Hypothalamus (tissue), 51 donors: ENCODE measurements at places on chromosomes 7 and 10.

GRCh38 chr7:104552102-104552501, 223.7 kb downstream of the LHFPL3 start:
- no peak for DNase-seq

GRCh38 chr10:87578842-87579401, 74.2 kb downstream of the MINPP1 start:
- DNase-seq = no peak

- no peak for DNase-seq
Observed at GRCh38 chr7:115273139-115273772, 351.4 kb downstream of the MDFIC start.

GRCh38 chr7:47846138-47846836, 102.0 kb downstream of the PKD1L1 start:
- DNase-seq = no peak

DNA sequence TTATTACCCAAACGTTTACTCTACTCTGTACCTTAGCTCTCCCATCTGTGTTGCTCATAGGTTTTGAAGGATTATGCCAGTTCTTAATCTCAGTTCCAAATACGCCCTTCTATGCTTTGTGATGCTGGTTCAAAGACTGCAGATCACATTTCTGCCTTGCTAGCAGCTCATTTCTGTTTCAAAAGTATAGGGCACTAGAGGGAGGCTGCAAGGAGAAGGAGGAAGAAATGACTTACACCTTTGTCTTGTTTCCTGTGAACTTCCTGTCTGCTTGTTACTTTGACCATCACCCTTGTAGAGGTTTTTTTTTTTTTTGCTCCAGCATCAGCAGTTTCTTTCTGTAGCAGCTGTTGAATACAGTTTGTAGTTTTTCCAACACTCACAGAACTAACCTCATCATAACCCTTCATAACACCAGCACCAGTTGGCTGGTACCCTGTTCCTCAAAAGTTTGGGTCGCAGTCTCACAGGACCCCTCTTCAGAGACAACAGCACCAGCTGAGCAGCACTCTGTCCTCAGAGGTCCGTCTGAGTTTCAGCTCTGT, 16.5 kb downstream of the SLK start:
- no peak for DNase-seq

GRCh38 chr7:19665399-19666008, 43.3 kb downstream of the POLR1F start:
- no peak for DNase-seq

GRCh38 chr10:29189256-29189655, 99.6 kb upstream of the LYZL1 start:
- DNase-seq = no peak

- no peak for DNase-seq
Observed at GRCh38 chr7:138773817-138774216, 24.0 kb upstream of the TMEM213 start.

DNA sequence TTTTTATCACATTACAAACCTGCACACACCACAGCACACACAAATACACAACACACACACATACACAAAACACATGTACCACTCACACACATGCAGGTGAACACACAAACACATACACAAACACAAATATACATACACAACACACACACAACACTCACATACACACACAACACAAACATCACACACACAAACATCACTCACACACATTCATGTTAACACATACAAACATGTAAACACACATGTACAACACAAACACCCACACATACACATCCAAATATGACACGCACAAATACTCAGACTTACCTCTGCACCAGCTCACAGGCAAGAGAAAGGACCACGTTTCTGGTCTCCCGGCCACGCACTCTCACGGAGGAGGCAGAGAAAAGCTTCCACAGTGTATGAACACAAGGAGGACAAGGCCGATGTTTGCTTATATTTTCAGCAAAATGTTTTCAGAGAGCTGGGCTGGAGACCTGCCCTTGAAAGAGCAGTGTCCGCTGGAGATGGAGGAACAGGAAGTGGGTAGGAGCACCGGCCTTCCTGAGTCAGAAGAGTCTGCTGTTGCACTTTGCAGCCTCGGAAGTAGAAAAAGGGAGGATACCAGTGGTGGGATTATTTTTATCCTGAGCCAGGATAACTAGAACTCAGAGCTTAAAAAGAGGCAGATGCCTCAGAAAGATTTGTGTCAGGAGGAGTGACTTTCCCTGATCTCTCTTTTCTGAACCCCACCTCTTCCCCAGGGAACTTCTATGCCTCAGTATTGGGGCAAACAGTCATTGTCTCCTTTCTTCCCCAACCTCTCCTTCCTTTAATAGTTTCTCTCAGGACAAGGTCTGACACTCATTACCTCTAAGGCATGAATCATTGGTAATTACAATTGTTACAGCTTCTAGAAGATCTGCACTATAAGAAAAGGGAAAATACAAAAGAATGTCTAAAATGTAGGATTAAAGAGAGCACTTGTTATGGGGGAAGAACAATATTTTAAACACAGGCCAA, at the start of gene GIMAP6:
TSS of gene GIMAP6 (minus strand) at position 520 of the 999 bp plus-strand sequence. CDS start 2,243 bp downstream, outside the sequence.
- DNase-seq = no peak

- DNase-seq = no peak
Observed at GRCh38 chr7:148472406-148472805, 118.2 kb upstream of the C7orf33 start.

GRCh38 chr7:98755138-98755898, 114.5 kb downstream of the TMEM130 start:
- no peak for DNase-seq

- no peak for DNase-seq
Observed at GRCh38 chr10:4643471-4643870, 182.5 kb upstream of the AKR1E2 start.

GRCh38 chr7:92325173-92325572, 79.4 kb downstream of the ANKIB1 start:
- DNase-seq = no peak

- DNase-seq = no peak
Observed at GRCh38 chr7:71482284-71482683, 350.3 kb downstream of the GALNT17 start.

GRCh38 chr7:30285067-30285535, 704 bp downstream of the ZNRF2 start:
- DNase-seq = no peak

DNA sequence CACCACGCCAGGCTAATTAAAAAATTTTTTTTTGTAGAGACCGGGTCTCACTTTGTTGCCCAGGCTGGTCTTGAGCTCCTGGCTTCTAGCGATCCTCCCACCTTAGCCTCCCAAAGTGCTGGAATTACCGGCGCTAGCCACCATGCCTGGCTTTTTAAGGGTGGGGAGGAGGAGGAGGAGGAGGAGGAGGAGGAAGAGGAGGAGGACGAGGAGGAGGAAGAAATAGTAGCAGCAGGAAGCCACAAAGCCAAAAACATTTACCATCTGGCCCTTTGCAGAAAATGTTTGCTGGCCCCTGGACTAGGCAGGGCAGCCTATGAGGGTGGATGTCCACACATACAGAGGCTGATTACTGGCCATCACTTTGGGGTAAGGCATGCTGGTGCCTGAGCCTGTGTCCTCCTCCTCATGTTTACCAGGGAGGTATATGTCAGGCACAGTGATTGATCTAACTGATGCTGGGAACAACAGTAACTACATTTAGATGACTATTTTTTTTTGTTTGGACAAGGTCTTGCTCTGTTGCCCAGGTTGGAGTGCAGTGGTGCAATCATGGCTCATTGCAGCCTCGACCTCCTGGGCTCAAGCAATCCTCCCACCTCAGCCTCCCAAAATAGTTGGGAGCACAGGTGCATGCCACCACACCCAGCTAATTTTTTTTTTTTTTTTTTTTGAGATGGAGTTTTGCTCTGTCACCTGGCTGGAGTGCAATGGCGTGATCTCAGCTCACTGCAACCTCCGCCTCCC, 122.1 kb downstream of the HIP1 start:
- no peak for DNase-seq

DNA sequence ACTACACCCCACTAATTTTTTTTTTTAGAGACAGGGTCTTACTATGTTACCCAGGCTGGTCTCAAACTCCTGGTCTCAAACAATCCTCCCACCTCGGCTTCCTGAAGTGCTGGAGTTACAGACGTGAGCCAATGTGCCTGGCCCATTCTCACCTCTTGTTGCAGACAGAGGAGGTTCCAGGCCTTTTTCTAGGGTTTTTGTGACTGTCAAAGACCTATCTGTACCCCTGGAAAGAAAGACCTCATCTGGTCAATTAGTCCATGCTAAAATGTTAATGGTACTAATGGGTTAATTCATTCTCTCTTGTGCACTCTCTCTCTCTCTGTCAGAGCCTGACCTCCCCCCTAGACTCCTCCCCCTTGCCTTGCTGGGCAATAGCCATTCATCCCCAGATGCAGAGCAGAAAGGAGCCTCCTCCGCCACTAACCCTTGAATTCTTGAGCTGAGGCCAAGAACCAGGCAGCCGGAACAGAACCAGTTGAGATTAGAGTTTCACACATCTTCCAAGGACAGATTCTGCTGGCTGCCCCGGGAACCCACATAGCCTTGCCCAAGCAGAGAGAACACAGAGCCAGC, 209.7 kb downstream of the SKIDA1 start:
- peak; percentile 2 for DNase-seq

DNA sequence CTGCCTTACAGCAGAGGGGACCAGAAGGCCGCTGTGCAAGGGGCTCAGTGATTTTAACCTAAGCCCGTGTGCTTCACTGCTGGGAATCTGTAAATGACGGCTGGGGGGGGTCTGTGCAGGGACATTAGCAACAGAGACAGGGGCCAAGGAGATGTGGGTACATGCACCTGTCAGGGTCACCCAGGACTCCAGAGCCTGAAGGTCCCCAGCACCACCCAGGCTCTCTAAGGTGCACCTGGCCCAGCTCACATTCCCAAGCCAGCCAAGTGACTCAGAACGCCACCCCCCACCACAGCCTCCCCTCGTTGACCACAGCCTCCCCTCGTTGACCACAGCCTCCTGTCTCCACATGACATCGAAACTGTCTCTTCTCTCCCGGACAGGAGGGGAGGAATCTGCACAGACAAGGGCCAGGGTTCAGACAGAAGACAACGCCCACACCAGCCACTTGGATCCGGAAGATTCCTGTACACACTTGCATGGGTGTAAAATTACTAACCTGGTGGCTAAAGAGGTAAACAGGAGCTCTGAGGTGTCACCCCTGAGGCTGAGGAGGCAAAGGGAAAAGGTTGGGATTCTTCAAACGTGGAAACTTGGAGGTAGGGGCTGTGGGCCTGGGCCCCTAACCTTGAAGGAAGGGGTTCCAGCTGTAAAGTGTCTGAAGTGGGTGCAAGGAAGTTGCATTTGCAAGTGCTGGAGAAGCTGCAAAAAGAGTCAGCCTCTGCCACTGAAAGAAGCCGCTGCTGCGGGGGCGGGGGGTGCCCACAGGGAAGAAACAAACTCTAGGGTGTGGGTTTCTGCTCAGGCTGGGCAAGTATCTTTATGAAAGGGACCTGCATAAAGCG, 27.0 kb downstream of the CALML3 start:
- no peak for DNase-seq

DNA sequence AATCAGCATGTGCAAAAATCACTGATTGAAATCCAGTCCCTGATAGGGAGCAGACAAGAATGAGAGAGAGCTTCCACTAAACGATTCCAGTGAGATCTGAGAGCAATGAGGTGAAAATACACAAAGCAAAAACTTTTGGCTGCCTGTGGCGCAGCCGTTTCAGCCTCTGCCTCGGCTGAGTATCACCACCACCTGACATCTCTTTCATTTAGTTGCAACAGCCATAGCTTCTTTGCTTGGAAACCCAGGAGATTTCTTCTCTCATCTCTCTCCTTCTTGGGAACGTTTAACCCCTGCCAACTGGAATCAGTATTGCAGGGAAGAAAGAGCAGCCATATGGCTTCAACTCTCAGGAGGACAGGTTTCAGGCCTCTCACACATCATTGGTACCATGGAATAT, 237.3 kb upstream of the AGK start:
- no peak for DNase-seq

DNA sequence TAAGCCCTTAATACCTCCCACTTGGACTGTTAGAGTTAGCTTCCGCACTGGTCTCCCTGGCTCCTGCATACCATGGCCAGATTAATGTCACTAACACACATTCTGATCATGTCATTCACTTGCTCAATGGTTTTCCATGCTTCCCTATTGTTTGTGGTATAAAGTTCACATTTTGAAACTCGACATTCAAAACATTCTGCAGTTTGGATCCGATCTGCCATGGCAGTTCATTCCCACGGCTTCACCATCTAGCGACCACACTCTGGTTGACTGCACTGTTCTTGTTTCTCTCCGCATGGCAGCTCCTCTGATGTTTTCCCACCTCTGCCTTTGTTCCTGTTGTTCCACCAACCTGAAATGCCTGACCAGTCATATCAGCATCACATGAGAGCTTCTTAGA, 87.4 kb upstream of the WAC start:
- DNase-seq = no peak

DNA sequence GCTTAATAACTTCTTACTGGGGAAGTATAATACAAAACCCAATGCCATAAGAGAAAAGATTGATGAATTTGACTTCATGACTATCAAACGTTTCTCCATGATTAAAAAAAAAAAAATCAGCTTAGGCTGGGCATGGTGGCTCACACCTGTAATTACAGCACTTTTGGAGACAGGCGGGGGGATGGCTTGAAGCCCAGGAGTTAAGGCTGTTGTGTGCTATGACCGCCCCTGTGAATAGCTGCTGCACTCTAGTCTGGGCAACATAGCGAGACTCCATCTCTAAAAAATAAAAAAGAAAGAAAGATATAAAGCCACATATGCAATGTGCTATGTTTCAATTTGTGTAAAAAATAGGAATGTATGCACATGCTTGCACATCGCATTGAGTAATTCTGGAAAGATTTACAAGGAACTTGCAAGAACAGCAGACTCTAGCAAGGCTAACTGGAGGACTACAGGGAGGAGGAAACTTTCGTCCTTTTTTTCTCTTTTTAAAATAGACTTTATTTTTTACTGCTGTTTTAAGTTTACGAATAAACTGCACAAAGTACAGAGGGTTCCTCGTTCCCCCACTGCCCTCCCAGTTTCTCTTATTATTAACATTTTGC, 10.3 kb upstream of the RARRES2 start:
- no peak for DNase-seq

DNA sequence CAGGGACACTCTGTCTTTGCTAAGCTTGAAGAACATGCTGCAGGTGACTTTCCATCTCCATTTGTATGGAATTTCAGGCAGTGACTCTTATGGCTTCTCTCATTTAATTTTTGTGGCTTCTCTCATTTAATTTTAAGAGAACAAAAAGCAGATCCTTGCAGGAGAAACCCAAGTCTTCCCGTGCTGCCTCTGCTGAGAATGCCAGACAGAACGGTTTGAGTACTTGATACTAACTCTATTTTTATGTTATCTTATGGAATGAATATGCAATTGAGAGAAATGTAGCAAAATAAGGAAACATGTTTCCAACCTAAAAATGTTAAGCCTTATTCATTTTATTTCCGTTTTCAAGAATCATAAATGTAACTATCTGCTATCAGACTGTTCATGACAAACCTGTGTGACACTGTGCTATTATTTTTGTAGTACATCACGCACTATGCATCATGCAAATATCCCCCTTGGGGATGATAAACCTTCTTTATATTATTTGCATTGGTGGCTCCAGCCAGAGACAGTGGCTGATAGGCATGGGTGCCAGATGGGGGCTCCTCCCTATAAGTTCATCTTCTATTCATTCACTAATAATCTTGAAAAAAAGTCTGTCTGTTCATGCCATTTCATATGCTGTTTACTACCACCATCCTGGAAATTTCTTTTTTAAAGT, 6.9 kb upstream of the RAPGEF5 start:
- DNase-seq = no peak

- no peak for DNase-seq
Observed at GRCh38 chr7:120991581-120991980, 3.1 kb downstream of the CPED1 start.

GRCh38 chr7:71486856-71487628, 355.1 kb downstream of the GALNT17 start:
- DNase-seq = no peak
